Fibroblast of villous mesenchyme (primary cell): ENCODE measurements at places on chromosomes 5 and 9. TPM values are rescaled to one million over a fixed set of nuclear protein-coding genes. Genes with fewer than 3 reads are reported as not detected.

The GHR gene
- total RNA-seq, result 0.97 and 2.2 TPM in 2 replicates

The ZDHHC11B gene
- total RNA-seq, result not detected in 2 replicates

The NUTM2G gene
- total RNA-seq, result not detected in 2 replicates

The SLC6A7 gene
- total RNA-seq, result under 0.01 TPM in 2 replicates

The ZNF622 gene
- 44.0 and 47.4 TPM in 2 replicates for total RNA-seq

The FGFR4 gene
- total RNA-seq, result 0.64 and 1.3 TPM in 2 replicates

The MRPS30 gene
- 48.0 and 66.1 TPM in 2 replicates for total RNA-seq

The ACER2 gene
- 0.64 and 4.7 TPM in 2 replicates for total RNA-seq

The CDC25C gene
- 4.8 and 6.9 TPM in 2 replicates for total RNA-seq

The ASPN gene
- 1.6 and 3.9 TPM in 2 replicates for total RNA-seq

The INSL6 gene
- total RNA-seq, result 0.43 and 0.64 TPM in 2 replicates

The IL5 gene
- not detected in 2 replicates for total RNA-seq

The FBXO4 gene
- total RNA-seq, result 11.2 and 14.5 TPM in 2 replicates

The SPINK13 gene
- not detected in 2 replicates for total RNA-seq

GRCh38 chr5:166505067-166505466, 1786.4 kb upstream of the WWC1 start:
- DNase-seq, result no peak

DNA sequence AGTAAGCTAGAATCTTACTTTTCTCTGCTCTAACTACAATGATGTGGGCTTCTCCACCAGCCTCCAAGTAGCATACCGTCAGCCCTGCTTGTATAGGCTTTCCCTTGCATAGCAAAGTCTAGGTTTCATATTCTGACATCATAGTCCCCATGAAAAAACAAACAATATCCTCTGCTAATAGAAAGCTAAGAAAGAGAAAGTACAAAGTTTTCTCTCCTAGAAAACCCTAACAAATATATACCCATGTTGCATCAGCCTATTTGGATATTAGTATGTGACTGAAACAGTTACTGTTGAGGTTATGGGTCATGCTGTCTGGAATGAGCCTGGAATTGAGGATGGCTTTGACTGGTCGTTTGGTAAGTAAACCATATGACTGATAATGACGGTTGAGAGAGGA, 1696.0 kb downstream of the MAT2B start:
- peak; percentile 66 for DNase-seq

DNA sequence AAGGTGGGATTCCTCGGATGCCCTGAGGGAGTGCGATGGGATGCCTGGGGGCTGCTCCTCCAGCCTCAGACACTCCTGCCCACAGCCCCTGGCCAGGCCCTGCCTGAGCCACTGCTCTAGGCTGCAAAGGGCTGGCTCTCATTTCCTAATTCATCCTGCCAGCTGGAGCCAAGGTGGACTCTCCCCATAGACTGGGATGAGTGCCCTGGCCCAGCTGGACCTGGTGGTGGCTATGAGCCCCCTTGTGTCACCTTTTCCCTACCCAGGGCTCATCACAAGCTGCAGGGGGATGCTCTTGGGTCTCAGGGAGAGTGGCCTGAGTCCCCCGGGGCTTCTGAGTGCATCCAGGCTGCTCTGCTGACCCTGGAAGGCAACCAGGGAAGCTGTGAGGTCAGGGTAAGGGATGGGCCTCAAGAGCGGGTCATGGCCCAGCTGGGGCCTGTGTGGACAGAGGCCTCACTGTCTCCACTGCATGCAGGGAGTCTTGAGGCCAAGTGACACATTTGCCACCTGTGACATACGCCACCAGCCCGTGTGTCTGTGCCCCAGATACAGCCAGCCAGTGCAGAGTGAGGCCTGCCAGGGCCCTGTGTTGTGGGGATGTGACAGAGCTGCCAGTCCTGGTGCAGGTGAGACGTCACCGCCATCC, 102.7 kb upstream of the IER5L start:
- DNase-seq, result no peak

DNA sequence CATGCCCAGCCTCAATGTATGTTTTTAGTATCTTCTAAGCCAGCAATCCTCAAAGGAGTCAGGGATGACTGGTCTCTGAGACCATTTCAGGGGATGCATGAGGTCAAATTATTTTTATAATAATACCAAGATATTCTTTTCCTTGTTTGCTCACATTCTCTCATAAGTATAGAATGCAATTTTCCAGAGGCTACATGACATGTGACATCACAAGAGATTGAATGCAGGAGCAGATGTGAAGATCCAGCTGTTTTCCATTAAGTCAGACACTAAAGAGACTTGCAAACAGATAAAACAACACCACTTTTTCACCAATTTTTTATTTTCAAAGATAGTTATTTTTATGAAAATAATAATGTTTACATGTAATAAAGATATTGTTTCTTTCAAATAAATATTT, 22.0 kb upstream of the FREM1 start:
- no peak for DNase-seq

DNA sequence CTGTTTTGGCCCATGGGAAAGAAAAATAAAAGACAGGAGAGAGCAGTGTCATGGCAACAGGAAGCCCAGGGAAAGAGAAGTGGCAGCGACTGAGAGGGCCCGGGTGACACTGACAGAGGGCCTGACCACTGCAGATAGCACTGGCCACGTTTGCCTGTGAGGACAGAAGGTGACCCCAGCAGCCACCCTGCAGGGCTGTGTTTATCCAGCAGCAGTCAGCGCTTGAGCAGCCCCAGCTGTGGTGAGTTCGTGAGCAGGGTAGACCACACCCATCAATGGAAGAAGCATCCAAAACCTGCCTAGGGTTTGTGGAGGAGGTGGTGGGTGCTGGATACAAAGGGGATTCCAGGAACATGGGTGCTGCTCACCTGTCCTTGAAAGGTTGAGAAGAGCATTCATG, 222.5 kb downstream of the MARCHF11 start:
- DNase-seq, result no peak

GRCh38 chr9:77856615-77857014, 175.0 kb downstream of the GNAQ start:
- DNase-seq, result no peak

DNA sequence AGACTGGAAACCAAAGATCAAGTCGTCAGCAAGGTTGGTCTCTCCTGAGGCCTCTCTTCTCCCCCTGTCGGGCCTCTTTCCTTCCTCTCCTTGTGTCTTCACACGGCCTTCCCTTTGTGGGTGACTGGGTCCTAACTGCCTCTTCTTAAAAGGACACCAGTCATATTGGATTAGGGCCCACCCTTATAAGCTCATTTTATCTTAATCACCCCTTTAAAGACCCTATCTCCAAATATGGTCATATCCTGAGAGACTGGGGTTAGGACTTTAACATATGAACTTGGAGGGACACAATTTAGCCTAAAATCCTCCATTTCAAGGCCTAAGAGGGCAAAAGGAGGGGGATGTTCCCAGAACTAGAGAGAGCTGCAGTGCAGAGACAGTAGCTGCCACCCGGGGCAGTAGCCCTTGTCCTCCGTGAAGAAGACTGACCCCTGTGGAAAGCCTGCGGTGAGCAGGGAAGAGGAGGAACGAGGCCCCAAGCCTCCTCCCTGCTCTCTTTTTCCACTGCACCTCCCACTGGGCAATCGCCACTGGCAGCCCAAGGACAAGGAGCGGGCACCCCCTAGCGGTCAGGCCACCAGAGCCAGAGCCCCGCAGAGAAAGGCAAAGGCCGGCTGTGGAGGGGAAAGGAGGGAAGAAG, 34.9 kb downstream of the CFAP90 start:
- peak; percentile 47 for DNase-seq

- DNase-seq, result no peak
These were observed 12.6 kb upstream of the PAX5 start for GRCh38 chr9:37046683-37047082.

GRCh38 chr9:71431931-71432330, 310.5 kb upstream of the TRPM3 start:
- DNase-seq, result no peak

DNA sequence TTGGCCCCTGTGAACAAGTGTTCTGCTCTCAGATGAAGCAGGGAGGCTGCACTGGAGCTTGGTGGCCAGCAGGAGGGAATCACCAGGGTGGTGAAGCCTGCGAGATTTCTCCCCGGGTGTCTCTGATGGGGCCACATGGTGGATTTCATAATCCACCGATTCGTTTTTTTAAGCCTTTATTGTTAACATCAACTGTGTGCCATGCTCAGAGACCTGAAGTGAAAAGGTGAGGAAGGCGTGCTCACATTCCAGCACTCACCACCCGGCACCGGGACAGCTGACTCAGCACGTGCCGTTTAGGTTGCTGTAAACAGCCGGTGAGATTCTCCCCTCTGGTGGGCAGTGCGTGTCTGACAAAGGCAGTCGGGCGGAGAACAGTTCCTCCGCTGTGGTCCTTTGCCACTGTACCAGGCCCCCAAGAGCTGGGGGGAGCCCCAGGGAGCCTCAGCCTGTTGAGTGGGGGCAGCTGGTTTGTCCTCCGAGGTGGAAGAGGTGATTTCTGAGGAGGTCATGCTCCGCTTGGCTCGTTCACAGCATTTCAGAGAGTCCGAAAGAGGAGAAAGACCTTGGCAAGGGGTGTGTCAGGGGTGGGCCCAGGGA, 12.7 kb upstream of the AHRR start:
- DNase-seq, result peak; percentile 68

- no peak for DNase-seq
These were observed 143.6 kb downstream of the PDE4D start for GRCh38 chr5:59749782-59750520.

GRCh38 chr9:128886211-128886891, 4.4 kb downstream of the LRRC8A start:
- DNase-seq, result peak; percentile 76

GRCh38 chr5:13566871-13567339, 377.6 kb downstream of the DNAH5 start:
- peak; percentile 13 for DNase-seq

GRCh38 chr5:36722900-36723299, 116.5 kb downstream of the SLC1A3 start:
- peak; percentile 17 for DNase-seq

DNA sequence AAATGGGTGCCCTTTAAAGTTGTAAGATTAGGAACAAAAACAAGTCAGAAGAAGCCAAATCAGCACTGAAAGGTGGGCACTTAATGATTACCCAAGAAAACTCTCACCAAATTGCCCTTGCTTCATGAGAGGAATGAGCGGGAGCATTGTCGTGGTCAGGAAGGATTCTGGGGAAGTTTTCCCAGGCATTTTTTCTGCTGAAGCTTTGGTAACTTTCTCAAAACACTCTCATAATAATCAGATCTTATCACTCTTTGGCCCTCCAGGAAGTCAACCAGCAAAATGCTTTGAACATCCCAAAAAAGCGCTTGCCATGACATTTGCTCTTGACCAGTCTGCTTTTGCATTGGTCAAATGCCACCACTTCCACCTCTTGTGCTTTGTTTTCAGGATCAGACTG, 10.4 kb upstream of the PCDHGC3 start:
- peak; percentile 45 for DNase-seq

DNA sequence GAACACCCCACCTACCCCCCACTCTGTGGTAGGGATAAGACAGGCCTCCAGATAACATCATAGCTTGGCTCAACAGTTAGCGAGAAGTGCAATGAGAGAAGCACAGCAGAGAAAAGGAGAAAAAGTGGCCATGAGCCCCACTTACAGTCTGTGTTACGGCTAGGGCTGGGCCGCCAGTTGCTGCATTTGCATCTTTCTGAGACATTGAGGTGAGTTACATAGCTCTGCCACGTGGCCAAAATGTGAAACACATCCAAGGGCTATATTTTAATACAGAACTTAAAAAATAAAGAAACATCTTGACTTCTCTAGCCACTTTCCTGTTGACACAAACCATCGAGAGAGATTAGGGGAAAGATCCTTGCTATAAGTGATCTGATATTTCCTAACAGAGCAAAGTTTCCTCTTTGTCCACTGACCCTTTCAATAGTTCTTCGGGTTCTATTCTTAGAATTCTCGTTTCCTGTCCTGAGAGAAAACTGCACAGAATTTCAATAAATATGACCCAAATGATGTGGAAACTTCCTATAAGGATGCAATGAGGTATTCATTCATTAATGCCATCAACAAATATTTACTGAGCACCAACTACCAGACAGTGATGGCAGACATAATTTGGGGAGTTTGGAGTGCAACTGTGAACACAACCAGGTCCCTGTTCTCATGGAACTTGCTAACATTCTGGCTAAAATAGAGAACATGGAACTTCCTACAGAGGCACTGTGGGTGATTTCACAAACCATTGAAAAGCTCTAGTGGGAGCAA, 3.2 kb upstream of the TLE4 start:
- DNase-seq, result no peak

- no peak for DNase-seq
These were observed 372.7 kb downstream of the ICE1 start for GRCh38 chr5:5795074-5795771.

DNA sequence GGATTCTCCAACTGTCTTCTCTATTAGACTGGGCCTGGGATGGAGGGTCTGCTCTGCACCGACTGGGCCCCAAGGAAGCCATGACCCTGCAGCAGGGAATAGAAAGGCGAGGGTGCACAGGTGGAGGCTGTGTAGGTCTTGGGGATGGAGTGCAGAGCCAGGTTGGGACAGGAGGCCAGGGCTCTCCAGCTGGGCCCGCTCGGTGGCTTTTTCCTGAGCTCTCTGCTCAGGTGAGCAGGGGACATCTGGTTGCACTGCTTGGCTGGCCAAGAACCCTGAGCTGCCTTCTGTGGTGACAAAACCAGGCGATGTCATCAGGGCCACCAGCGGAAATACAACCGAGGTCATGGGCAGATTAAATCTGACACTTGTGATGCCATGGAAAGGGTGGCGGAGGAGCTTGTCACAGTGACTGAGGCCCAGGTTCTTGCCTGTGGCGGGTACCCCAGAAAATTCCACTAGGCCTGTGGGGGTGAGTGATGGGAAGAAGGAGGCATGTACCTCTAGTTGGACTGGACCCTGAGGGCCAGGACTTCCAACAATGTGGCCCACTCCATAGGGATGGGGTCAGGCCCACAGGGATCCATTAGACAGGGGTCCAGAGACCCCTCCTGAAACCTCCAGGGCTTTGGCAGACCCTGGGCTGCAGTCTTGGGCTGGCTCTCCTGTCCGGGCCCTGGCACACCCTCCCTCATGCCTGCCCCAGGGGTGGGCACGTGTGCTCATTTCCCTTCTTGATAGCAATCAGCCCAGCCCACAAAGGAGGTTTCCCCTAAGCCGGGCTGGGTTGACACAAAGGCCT, 4.4 kb upstream of the IL3 start:
- no peak for DNase-seq

GRCh38 chr5:11780641-11781345, 123.5 kb downstream of the CTNND2 start:
- DNase-seq, result no peak

- no peak for DNase-seq
These were observed 3.8 kb downstream of the IRX1 start for GRCh38 chr5:3599226-3600105.

- DNase-seq, result peak; percentile 38
These were observed 198.1 kb downstream of the NPR3 start for GRCh38 chr5:32909207-32909606.
